ENCODE measurements at places on chromosomes 1 and 21.
A peak's percentile ranks its signal among the peaks of the same experiment; 100 is the strongest.

GRCh38 chr1:22177354-22178003 is 34.6 kb upstream of the WNT4 start:
- DNase-seq = no peak

GRCh38 chr1:21823980-21824702 is 12.1 kb downstream of the LDLRAD2 start:
- DNase-seq = no peak

- peak; percentile 91 for DNase-seq
Observed at GRCh38 chr1:59156526-59157199, 140.2 kb upstream of the FGGY start.

DNA sequence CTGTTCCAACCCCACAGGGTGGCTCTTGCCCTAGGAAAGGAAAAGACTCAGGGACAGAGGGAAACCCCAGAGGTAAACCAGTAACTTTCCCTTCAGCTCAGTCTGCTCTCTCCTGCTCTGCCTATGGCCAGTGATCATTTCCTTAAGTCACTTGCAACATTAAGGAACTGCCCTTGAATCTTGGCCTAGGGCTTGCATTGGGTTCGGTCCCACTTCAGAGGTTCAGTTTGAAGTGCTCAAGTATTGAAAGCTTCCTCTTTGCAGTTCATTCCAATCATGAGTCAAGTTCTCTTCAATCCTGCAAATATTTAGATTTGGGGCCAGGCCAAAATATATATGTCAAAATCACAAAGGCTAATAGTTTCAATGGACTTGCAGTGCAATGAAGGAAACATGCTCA is 97.7 kb upstream of the IRF2BP2 start:
- no peak for DNase-seq

DNA sequence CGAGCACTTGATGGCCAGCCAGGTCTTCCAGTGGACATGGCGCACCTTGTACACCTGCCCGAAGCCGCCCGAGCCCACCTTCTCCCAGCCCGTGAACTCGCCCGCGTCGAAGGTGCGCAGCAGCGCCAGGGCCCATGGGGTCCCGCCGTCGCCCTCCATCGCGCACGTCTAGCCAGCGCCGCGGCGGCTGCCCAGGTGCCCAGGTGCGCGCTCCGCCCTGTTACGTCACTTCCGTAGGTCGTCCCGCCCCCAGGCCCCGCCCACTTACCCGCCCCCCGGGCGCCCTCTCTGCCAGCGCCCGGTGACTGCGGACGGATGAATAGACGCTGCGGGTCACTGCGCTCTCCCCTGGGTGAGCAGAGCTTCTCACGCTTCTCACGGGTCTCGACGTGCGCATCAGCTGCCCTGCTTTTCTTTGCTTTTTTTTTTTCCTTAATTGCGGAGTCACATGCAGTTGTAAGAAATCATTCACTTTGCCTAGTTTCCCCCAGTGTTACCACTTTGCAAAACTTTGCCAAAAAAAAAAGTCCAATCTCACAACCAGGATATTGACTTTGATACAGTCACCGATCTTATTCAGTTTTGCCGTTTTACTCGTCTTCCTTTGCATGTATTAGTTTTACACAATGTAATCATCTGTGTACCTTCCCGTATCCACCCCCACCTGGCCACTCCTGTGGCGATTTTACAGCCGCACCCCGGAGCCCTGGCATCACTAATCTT is at the start of gene RIPK4:
RIPK4 (minus strand) TSS at position 170 of the 723 bp plus-strand sequence; CDS start at position 159, 11 bp downstream.
- no peak for DNase-seq

- no peak for DNase-seq
Observed at GRCh38 chr1:175673371-175674150, 69.8 kb downstream of the TNR start.

- DNase-seq = peak; percentile 68
Observed at GRCh38 chr1:23638188-23638619, 53.4 kb upstream of the RPL11 start.

- no peak for DNase-seq
Observed at GRCh38 chr21:25062061-25062460, 545.2 kb downstream of the MRPL39 start.

DNA sequence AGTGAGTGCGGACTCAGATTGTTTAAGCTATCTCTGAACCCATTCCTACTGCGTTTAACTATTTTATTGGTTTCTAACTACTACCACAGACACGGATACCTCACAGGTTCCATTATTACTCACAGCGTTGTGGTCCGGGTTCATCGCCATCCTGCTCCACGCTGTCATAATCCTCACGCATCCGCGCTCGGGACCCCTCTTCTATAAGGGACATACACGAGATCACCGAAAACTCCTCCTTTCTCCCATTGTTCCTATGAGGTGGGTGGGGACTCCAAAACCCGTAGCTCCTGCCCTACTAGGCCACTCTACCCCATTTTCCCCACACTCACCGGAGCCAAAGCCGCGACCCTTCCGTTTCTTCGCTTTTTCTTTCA is 610 bp downstream of the RBM8A start:
- DNase-seq = peak; percentile 27

DNA sequence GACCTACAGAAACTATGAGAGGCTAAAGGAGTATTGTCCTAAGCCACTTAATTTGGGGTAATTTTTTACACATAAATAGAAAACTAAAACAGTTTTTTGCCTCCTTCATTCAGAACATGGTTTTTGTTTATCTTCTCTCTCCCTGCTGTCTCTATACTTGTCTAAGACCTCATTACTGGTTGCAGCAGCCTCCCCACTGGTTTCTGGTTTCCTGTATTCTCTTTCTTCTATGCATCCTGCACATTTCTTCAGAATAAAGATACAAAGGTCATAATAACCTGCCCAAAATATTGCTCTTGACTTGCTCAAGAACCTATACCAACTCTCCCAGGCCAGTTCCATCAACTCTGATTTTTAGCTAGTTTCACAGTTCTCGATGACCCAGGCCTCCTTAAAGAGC is 19.8 kb upstream of the BOLA1 start:
- DNase-seq = no peak

DNA sequence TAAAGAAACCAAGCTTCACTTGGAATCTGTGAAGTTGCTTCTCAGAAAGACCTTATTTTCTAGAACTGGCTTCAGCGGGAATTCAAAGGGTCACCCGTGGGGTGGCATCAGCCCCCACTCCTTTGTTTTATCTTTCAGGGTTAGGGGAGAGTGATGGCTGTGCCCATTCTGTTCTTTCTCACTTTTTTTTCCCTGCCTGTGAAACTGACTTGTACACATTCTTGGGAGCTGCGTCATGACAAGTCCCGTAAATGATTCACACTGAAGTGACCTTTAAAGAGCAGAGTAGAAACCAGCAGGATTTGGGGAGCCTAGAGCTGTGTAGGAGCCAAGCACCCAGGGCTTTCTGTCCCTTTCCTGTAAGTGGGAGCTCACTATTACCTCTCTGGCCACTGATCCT is 43.8 kb downstream of the SLC44A3 start:
- DNase-seq = peak; percentile 63

DNA sequence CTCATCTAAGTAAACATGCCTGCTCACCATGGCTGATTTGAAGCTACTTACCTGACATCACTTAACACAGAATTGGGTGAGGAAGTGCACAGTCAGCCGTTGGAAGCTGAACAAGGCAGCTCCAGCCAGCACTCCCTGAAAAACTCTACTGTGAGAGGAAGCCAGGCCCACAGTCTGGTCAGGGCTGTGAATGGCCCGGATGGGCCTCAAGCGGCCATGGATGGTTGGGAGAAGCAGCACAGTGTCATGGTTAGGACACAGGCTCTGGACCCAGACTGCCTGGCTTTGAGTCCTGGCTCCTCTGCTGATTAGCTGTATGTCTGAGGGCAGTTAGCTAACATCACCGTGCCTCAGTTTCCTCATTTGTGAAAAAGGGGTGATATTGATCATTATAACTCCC is 267.8 kb downstream of the GRIK3 start:
- no peak for DNase-seq

DNA sequence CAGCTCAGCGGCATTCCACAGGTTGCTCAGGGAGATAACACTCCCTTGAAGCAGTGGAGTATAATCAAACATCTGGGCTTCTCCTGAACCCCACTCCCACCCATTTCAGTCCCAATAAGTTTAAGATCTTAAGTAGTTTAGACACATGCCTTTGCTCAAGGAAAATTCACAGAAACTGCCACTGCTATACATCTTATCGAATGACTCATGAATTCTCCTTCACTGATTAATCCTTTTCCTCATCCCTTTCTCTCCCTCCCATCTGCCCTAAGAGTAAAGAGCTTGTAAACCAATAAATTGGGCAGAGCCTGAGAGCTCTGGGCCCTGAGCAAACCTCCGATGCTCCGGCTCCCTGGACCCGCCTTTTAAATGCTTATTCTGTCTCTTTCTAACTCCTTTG is 10.2 kb downstream of the VN1R5 start:
- DNase-seq = no peak

DNA sequence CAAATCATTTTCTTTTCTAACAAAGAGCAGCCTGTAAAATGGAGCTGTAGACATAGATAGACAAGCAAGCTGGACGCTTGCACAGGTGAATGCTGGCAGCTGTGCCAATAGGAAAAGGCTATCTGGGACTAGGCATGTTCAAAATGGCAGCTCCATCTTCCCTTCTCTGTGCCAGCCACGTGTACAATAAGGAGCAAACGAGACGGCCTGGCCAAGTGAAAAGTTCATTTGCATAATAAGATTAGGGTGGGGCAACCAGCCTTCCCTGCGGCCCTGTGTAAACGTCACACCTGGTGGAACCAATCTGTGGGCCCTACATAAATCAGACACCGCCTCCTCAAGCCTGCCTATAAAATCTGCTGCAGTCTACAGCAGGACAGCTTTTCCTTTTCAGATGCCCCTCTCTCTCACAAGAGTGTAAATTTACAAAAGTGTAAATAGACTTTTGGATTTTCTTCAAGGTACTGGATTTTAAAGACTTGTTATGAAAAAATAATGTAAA is 16.6 kb upstream of the EDEM3 start:
- DNase-seq = peak; percentile 17

GRCh38 chr1:207910591-207911354 is at the start of gene CD34:
Gene CD34, minus strand, starts transcription at chr1:207911125. Its CDS starts 45 bp downstream, at chr1:207911080.
- DNase-seq = no peak

- DNase-seq = no peak
Observed at GRCh38 chr1:155128755-155129473, 1.2 kb downstream of the EFNA1 start.

- DNase-seq = no peak
Observed at GRCh38 chr1:212930986-212931678, 19.2 kb upstream of the VASH2 start.

- DNase-seq = no peak
Observed at GRCh38 chr1:53431805-53432565, 27.2 kb upstream of the DMRTB1 start.

GRCh38 chr21:37202221-37203110 is 64.7 kb downstream of the VPS26C start:
- DNase-seq = no peak

- no peak for DNase-seq
Observed at GRCh38 chr1:8985915-8986813, 40.1 kb downstream of the SLC2A7 start.

Measured in SJCRH30 (cell line).